NCI-H1930 (cell line): ENCODE measurements at places on chromosomes 11 and 22.

DNA sequence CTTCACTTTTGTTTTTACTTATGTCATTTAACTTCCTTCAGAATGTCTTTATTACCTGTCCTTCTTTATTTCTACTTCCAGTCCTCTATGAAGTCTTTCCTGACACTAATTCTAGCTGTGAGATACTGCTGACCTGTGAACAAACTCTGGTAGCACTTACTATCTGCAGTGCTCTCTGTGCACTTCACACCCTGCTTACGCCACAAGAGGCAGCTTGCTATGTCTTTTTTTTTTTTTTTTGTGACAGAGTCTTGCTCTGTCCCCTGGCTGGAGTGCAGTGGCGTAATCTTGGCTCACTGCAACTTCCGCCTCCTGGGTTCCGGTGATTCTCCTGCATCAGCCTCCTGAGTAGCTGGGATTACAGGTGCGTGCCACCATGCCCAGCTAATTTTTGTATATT, 10.7 kb downstream of the STIM1 start:
- DNase-seq = no peak

DNA sequence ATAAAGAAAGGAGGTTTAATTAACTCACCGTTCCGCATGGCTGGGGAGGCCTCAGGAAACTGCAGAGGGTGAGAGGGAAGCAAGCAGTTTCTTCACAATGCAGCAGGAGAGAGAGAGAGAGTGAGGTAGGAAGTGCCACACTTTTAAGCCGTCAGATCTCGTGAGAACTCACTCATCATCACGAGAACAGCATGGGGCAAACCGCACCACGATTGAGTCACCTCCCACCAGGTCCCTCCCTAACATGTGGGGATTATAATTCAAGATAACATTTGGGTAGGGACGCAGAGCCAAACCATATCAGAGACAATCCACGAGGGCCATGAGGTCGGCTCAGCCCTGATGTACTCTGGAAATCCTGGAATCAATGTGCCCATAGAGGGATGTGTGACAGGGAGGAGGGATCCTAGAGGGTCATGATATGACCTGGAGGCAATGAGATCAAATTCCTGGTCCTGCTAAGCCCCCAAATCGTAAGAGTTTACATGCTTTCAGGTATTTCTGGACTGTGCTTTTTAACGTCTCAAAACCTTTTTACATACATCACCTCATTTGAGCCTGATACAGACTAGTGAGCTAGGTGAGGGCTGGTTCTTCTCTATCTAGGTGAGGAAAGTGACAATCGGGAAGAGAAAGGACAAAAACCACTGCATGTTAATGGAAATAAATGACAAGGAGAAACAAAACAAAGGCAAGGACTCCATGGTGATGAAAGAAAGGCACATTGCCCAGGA, 19.5 kb upstream of the RASSF10 start:
- DNase-seq = no peak

DNA sequence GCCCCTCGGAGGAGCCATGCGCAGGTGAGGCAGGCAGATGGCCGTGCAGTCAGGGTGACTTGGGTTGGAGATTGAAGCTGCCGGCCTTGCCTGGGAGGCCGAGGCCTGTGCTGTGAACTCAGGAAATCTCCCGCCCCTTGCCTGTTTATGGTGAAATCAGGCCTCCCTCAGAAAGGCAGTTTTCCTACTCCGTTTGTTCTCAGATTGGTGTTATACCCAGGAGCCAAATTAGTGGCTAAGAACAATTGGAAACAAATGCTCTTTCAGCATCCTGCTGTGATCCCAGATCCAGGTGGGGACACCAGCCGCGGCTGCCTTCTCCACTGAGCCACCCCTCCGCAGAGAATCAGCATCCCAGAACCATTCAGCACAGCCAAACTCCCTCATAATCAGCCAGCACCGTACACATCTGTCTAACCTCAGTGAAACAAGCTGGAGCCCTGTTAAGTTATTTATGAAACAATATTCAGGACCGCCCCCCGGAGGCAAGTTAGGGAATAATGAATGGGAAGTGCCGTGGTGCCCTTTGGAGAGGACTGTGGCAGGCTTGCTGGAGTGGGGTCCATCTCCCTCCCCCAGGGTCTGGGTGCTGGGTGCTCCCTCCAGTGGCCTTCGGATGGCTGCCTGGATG, 60.0 kb downstream of the PKNOX2 start:
- no peak for DNase-seq

- DNase-seq = no peak
Observed at GRCh38 chr11:13357232-13357631, 79.6 kb downstream of the BMAL1 start.

DNA sequence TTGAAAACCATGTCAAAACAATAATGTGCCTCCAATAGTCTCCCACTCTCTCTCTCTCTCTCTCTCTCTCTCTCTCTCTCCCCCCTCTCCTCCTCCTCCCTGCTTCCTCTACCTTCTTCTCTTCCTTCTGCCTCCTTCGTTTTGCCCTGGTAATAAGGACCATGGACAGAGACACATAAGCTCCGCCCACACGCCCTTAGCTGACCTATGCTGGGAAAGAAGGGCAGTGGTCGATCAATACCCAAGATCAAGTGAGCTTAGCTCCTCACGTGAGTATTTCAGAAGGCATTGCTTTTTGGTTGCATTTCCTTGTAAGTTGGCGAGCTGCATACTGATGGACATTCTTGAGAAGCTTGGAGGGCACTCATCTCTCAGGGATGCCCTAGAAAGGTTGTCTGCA, 194.8 kb downstream of the MIAT start:
- no peak for DNase-seq

DNA sequence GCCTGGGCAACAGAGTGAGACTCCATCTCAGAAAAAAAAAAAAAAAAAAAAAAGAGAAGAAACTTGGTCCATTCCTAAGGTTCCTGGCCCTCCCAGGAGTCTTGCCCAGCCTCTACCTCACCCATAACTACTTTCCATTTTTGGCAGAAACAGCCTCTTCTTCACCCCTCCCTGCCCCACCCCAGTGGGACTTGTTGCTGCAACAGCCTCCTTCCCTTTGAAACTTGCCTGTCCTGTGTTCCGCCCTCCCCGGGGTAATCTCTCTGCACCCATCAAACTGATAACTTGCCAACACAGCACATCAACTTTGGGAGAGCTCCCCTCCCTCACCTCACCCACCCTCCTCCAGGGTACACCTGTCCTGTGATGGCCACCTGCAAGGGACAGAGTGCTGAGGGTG, 10.0 kb upstream of the FAM83F start:
- no peak for DNase-seq

DNA sequence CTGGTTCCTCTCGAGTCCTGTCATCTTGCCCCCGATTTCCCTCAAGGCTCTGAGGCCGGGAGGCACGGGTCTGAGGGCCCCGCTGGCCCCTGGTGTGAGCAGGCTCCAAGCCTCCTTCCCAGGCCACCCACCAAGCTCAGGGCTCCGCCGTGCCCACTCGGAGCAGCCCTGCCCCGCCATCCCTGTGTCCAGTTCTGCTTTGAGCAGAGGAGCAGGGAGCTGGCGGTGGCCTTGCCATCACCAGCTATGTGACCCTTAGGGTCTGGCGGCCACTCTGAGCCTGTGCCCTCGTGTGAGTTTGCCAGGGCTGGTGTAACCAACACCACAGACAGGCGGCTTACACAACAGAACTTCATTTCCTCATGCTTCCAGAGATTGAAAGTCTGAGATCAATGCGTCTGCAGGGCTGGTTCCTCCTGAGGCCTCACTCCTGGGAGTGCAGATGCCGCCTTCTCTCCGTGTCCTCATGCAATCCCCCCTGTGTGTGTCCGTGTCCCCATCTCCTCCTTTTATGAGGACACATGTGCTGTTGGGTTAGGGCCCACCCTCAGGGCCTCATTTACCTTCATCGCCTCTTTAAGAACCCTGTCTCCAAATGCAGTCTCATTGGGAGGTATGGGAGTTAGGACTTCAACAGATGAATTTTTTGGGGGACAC, 36.5 kb upstream of the CELSR1 start:
- DNase-seq = no peak

DNA sequence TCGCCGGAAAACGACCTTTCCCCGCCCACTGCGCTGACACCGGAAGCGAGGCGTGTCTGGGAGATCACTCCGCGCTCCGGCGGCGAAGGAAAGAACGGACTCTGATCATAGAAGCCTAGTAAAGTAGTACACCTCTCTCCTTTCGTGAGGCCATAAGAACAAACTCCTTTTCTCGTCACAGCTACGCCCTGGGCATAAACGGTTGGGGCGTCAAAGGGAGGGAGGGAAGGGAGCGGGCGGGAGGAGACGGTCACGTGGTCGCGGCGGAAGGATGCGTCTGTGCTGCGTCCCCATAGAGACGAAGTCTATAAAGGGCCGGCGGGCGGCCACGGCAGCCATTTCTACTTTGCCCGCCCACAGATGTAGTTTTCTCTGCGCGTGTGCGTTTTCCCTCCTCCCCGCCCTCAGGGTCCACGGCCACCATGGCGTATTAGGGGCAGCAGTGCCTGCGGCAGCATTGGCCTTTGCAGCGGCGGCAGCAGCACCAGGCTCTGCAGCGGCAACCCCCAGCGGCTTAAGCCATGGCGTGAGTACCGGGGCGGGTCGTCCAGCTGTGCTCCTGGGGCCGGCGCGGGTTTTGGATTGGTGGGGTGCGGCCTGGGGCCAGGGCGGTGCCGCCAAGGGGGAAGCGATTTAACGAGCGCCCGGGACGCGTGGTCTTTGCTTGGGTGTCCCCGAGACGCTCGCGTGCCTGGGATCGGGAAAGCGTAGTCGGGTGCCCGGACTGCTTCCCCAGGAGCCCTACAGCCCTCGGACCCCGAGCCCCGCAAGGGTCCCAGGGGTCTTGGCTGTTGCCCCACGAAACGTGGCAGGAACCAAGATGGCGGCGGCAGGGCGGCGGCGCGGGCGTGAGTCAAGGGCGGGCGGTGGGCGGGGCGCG, at the start of gene ATF4:
Gene ATF4, plus strand, starts transcription at position 337 of the 880 bp plus-strand sequence. CDS start 884 bp downstream, outside the sequence.
- DNase-seq = peak; percentile 97

- peak; percentile 9 for DNase-seq
Observed at GRCh38 chr11:19666951-19667350, 45.7 kb upstream of the NAV2 start.

- DNase-seq = no peak
Observed at GRCh38 chr11:63508009-63508408, 2.1 kb downstream of the LGALS12 start.

DNA sequence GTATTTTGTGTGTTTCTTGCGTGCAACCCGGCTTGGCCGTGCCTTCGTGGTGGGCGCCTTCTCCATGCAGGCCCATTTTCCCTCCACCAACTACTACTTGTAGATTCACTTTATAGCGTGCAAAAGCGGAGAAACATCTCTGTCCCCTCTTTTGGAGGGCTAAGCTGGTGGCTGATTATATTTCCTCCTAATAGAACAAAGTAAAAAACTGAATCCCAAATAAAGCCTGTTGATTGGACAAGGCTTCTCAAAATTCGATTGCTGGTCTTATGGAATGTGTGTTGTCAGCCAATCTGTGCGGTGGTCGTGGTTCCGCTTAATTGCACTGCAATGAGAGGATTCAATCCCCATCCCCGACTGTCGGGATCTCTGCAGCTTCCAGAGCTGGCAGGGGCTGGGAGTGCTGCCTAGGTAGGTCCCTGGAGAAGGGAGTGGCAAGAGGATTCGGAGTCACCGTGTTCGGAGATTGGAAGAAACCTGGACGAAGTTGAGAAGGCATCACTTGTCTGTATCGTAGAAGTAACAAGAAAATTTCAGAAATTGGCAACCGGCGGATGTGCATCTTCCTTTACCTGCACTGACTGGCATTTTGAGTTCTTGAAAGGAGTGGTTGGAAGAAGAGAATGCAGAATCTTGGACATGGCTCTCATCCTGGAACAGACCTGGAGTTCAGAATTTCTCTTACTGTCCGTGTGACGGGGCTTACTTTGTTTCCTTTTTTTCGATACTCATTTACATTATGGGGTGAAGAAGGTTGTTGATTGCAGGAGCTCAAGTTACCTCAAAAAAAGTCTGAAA, 1.1 kb downstream of the HMGXB4 start:
- no peak for DNase-seq

DNA sequence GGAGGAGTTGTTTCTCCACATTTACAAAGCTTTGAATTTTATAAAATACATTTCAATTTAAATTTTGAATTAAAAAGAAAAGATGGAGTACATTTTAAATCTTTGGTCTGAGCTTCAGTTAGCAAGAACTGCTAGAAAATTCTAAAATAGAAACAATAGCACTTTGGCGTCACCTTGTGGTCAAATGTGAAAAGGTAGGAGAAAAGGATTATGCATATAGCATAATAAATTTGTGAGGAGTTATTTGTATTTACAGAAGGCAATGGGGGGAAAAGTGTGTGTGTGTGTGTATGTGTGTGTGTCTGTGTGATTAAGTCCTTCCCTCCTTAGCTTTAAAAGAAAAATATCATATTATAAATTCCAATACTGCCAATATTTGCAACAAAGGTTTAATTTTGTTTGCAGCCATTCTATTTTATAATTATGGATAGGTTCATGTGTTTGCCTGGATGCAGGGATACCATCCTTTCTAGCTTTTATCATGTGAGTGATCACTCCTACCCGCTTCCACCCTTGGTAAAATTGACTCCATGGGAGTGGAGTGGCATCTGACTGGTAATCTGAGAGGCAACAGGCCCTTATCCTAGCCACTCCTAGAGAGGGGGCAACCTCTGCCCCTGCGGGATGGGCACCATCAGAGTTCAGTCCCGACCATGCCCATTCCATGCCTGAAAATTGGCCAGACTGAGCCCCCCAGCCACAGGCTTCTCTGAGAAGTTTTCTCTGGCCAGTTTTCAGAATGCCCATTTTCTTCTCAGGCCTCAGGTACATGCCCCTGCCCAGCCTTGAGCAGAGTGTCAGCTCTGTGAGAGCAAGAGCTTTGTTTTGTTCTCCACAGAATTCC, 13.6 kb upstream of the LGR4 start:
- peak; percentile 34 for DNase-seq

DNA sequence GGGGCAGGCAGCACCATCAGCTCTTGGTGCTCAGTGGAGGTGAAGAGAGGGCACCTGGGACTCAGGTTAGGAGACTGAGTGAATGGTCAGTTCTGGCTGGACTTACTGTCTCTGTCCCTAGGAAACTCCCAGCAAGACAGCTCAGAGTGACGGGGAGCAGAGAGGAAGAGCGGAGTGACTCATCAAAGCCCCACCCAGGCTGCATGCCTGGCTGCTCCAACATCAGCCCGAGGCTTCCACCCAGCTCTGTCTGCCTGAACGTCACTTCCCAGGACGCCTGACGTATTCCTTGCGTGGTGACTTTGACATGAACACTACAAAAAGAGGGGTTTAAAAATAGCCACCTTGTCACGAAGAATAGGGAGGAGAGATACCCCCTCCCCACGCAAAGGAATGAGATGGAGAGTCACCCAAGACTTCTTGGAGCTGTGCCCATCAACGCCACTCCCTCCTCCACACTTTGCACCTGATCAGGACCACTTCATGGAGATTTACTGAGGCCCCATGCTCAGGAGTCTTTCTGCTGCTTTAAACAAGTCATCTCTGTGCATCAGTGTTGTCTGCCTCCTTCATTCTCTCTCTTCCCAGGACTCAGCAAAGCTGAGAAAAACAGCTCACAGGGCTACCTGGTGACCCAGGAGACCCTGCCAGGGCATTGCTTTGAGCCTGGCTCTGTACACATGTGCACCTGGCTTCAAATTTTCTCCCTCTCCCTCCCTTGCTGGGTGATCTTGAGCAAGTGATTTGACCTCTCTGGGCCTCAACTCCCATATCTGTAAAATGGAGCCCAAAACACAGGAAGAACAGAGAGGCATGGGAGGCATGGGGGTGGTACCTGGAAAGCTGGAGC, 83.1 kb downstream of the MN1 start:
- no peak for DNase-seq

- DNase-seq = no peak
Observed at GRCh38 chr22:24183321-24184031, 2.2 kb downstream of the SUSD2 start.
